ENCODE measurements at places on chromosomes 2 and 18.

DNA sequence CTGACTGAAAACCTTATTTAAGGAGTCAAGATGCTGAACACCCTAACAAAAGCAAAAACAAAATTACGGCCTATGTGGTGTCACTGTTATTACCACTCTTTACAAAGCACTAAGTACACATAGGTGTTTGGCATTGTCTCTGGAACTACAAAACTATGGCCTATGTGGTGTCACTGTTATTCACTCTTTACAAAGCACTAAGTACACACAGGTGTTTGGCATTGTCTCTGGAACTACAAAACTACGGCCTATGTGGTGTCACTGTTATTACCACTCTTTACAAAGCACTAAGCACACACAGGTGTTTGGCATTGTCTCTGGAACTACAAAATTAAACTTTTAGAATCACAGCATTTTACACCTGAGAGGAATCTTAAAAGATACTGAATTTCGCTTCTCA is 47.4 kb downstream of the SLC35F5 start:
- DNase-seq = no peak

DNA sequence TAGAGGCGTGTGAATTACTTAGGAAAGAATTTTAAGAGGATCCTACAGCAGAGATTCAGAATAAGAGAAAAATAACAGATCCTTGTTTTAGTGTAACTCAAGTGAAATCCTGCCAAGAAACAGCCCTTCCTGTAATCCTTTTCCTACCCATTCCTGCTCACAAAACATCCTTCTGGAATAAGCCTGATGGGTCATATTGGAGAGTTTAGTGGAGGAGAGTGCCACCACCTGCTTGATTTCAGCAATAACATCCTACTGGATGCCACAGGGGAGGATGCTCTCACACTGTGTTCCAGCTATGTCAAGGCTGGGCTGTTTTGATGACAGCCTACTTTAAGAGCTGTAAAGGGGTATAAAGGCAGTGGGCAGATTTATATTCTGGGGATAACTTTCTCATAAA is 54.8 kb upstream of the CCDC178 start:
- DNase-seq = no peak

DNA sequence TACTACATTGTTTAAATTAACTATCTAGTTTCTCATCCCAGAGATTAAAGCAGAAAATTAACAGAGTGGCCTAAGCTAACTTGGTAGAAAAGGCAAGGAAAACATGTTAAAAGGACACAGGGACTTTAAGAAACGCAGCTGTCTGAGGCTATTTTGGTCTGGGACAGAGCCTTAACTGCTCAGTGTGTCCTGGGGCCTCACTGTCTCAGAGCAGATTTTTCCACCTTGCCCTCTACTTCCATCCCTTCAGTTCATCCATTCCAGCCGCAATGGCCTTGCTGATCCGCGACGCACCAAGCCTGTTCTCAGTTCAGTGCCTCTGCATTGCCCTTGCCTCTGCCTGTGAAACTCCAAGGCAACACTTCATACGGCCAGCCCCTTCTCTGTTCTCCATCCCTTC is 114.9 kb upstream of the OSR1 start:
- no peak for DNase-seq

- DNase-seq = no peak
Observed at GRCh38 chr2:98803405-98804264, 72.7 kb upstream of the MGAT4A start.

DNA sequence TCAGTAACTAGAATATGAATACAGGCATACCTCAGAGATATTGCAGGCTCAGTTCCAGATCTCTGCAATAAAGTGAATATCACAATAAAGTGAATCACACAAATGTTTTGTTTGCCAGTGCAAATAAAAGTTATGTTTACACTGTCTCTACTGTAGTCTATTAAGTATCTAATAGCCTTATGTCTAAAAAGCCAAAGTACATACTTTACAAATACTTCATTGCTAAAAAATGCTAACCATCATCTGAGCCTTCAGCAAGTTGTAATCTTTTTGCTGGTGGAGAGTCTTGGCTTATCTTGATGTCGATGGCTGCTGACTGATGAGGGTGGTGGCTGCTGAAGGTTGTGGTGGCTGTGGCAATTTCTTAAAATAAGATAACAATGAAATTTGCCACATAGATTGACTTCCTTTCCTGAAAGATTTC is 159.4 kb downstream of the MYO1B start:
- no peak for DNase-seq

- DNase-seq = no peak
Observed at GRCh38 chr18:40250236-40250635, 1704.8 kb upstream of the PIK3C3 start.

- DNase-seq = no peak
Observed at GRCh38 chr18:69222089-69222488, 178.6 kb upstream of the DOK6 start.

DNA sequence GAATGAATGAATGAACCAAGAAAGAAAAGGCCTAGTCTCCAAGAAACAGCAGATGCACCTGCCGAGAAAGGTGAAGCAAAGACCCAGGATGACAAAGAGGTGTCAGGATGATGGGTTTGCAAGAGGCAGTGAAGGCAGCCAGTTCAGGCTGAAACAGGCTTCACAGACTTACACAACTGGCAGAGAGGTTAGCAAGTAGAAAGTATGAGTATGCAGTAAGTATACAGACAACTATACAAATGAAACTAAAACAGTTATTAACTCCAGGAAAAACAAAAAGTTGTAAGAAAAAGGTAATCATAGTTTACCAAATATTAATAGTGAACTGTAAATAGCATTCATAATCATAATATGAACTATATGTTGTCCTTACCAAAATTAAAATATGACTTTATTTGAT is 19.8 kb upstream of the RNU4ATAC start:
- DNase-seq = no peak

All from GM04504 (cell line).